ENCODE measurements at places on chromosomes 1 and 21.

- DNase-seq = no peak
Measured at GRCh38 chr1:1562556-1563195, 12.0 kb downstream of the SSU72 start.

- no peak for DNase-seq
Measured at GRCh38 chr1:234956821-234957329, 171.8 kb downstream of the TOMM20 start.

DNA sequence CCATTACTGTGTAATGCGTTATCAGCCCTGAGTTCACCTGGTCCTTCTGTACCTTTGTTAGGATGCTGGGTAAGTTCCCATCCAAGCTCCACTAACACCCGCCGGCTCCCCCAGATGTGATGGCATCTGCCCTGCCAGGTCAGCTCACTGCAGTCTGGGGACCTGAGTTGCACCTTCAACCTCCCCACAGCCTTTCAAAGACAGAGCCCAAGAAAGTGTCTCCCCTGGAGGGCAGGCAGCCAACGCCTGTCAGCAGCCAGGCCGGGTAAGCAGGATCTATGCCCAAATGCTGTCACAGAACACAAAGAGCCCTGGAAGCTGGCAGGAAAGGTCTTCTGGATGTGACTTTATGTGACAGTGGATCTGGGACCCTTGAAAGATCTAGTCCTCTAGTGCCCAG lies 13.7 kb downstream of the MRAP start:
- no peak for DNase-seq

DNA sequence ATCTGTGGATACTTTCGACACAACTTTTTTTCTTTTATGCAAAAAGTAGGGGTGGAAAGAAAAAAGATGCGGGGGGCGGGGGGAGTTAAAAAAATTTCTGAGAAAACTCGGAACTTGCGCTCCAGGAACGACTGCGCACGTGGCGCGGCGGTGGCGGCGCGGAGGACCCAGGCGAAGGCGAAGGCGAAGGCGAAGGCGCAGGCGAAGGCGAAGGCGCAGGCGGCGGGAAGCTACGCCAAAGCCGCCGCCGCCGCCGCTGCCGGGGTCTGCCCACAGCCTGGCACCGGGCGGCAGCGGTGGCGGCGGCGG lies 208 bp upstream of the BARHL2 start:
- no peak for DNase-seq

- no peak for DNase-seq
Measured at GRCh38 chr1:67897270-67897949, 64.1 kb upstream of the GNG12 start.

DNA sequence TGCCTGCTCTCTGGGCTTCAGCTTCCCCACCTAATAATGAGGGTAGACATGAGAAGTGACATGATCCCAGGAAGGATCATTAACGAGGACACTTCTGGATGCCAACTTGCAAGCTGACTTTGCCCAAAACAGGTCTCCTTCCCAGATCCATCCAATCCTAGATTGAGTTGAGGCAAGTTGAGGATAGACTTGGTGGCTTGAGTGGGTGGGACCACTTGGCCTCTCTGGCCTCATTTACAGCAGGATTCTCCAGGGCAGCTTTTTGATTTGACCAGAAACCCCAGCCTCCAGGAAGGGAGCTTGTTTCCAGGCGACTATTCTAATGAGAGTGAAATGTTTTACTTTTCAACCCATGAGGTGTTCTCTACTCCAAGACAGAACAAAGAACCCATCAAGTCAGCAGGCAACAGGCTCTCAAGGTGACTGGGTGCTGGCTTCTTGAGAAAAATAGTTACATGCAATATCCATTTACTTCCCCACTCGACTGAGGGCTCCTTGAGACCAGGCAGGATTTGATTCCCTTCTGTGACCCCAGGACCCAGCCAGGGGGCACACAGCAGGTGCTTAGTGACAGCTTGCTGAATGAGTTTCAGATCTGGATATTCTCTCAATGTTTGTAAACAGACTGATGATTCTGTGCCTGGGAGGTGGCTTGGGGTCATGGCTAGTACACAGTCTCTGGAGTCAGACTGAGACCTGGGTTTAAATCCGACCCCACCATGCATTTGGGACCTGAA lies 128.2 kb downstream of the DMRTB1 start:
- no peak for DNase-seq

DNA sequence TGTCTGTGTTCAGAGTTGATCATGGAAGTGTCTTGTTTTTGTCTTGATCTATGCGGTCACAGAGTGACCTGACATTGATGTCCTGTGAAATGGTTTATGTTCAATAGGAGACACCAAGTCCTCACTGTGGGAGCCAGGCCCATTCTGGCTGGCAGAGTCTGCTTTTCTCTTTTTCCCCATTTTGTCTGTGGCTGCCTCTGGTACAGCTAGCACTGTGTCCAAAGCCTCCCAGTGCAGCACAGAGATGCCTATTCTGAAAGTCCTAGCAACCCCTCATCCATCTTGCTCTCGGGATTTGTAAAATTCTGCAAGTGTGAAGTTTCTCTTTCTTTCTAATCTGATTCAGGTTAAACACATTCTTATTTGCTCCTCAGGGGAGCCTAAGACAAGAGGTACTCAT lies 14.3 kb downstream of the TNN start:
- no peak for DNase-seq

- no peak for DNase-seq
Measured at GRCh38 chr1:175405766-175406165, 213.2 kb upstream of the KIAA0040 start.

DNA sequence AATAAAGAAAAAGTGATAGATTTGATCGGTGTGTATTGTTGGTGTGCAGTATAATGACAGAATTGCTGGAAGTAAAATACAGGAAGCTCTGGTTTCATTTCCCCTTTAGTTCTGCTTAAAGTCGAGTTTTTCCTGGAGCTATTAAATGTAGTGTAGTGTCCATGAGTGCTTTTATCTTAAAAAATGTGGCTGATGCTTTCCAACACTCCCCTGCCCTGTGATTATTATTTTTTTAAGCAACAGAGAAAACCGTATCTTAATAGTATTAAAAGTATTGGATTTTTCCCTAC lies 1.1 kb downstream of the LGALS8 start:
- DNase-seq = no peak

- no peak for DNase-seq
Measured at GRCh38 chr1:180179162-180179957, 24.7 kb downstream of the QSOX1 start.

DNA sequence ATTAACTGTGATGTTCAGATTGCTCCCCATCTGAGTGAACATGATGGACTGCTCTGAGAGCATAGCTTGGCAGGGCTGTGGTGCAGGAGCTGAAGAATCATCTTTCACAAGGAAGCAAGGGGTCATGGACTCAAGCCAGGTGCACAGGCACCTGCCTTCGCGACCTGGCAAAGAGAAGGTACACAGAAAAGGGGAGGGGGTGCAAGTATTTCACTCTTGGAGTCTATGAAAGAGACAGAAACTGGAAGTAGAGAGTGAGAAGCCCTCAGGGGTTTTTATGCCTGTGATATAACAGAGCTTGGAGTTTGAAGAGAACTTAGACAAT lies 232.6 kb upstream of the PLXNA2 start:
- DNase-seq = no peak

- DNase-seq = peak; percentile 21
Measured at GRCh38 chr1:176183618-176184017, 23.5 kb downstream of the COP1 start.

- DNase-seq = no peak
Measured at GRCh38 chr1:243457363-243457982, 201.6 kb downstream of the SDCCAG8 start.

GRCh38 chr1:242946206-242946605 lies 308.9 kb downstream of the CEP170 start:
- no peak for DNase-seq

DNA sequence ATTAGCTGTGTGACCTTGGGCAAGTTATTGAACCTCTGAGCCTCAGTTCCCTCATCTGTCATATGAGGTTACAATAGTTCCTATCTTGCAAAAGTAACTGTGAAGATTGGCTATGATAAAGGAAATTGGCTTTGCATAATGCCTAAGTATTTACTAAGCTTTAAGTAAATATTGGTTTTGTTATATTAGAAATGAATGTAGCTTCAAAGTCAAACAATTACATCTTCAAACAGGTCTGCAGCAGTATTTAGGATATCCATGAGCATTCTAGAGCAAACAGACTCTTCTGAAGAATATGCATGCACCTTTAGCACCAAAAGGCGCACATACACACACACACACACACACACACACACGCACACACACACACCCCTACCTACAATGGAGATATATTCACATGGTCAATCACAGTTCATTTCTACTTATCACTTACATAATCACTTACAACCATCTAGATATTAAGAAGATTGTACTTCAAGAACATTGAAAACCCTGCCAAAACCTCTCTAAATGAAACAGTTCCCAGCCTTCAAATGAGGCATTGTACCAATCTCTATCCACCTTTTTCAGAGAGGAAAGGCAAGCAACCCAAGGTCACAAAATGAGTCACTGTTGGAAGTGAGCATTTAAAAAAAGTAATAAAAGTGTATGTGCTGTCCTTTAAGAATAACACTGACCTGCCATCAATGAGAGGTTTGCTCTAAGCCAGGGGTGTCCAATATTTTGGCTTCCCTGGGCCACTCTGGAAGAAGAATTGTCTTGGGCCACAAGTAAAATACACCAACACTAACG lies 13.4 kb upstream of the FAM43B start:
- DNase-seq = no peak

GRCh38 chr1:159339536-159339935 lies 37.4 kb downstream of the FCER1A start:
- no peak for DNase-seq

- DNase-seq = peak; percentile 95
Measured at GRCh38 chr1:159009704-159010361, at the start of gene IFI16. Gene IFI16, plus strand, starts transcription at chr1:159009907. Its CDS starts 4,774 bp downstream, at chr1:159014681.

GRCh38 chr1:41377397-41377796 lies 16.2 kb downstream of the FOXO6 start:
- no peak for DNase-seq

DNA sequence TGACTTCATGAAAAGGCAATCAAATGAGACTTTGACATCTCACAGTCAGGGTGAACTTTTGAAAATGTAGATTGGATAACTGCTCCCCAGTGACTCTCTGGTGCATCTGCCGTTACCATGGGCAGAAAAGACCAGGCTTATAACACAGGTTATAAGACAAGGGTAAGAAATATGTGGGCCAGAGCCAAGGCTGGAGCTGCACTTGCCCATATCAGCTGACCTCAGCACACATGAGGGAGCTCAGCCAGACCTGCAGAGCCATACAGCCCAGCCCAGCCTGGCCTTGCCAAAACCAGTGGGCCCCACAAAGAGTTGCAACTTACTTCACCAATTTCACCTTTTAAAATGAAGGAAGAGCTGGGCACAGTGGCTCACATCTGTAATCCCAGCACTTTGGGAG lies 11.7 kb upstream of the RGS2 start:
- no peak for DNase-seq

DNA sequence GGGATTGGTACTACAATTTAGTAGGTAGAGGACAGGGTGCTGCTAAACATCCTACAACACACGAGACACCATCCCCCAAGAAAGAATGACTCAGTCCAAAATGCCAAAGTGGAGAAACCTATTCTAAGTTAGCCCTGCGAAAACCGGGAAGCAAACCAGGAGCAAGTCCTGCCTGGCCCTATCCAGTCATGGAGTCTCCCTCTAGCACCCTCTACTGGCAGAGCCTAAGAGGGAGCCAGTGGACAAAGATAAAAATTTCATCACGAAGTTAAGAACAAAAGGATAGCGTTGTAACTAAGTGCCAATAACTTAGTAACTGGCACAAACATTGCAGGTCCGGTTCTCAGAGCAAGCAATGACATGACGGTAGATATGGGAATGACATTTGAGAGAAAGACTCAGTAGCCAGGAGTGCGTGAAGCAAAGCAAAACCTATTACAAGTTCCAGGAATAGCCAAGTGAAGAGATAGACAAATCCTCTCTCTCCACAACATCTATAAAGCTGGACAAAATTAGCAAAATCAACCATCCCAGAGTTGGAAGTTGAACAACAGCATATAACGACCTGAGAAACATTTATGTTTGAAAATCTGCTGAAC lies 383.5 kb downstream of the OMA1 start:
- peak; percentile 2 for DNase-seq

DNA sequence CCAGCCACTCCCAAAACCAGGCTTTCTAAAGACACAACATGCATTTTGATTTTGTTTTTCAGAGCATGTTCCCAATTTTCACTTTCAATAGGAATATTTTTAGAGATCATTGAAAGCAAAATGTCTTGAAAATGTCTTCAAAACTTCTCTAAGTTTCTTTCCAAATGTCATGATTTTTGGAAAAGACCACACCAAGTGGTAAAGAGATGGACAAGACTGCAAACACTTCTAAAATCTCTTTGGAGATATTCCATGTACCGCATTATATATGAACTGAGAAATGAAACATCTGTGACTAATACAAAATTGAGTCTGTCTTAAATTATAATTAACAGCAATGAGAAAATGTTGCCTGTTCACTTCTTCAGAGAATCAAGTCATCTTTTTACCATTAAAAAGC lies 418.0 kb upstream of the PKN2 start:
- DNase-seq = no peak

DNA sequence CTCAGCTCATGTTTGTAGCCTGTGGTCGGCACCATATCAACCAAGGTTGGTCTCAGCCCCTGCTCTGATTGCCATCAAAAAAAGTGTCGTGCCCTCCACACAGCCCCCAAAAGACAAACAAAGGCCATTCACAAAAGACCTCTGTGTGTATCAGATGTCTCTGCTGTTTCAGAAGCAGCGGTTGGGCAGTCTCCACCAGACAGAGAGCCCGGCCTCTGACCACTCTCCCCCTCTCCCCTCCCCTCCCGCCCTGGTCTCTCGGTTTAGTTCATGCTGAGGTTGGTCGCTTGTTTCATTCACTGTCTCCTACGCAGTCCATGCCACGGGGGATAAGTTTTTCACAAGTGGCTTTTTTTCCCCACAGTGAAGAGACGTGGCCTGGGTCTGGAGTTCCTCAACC lies 27.1 kb downstream of the ACTA1 start:
- DNase-seq = no peak

DNA sequence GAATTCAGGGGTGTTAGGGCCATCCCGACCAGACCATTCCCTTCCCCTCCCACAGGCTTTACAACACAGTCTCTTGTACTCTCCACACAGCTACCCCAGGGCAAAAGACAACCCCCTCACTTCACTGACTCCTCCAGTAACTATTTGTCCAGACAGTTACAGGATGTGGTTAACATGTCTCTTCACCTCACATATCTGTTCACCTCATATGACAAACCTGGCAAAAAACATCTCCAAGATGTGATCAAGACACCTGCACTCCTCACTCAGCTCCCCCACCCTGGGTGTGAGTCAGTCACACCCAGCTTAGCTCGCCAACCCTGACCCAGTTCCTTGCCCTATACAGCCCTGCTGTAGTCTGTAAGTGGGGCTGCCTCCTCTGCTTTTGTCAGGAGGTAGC lies 490.5 kb upstream of the CHRM3 start:
- no peak for DNase-seq

DNA sequence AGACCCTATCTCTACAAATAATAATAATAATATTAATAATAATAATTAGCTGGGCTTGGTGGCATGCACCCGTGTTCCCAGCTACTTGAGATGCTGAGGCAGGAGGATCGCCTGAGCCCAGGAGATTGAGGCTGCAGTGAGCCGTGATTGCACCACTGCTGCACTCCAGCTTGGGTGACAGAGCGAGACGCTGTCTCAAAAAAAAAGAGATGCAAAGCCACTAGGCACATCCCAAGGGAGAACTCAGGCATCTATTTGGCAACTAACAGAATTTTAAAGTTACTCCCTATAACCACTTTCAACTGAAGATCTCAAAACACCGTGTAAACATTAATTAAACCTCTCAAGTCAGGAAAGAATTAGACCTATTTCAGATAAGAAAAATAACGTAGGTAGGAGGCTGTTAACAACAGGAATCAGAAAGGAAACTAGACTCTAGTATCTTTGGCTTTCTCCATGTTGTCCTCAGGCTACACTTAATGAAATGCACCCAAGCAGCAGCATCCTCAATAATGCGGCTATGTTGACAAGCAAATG lies 3.7 kb downstream of the RNF19B start:
- no peak for DNase-seq
